ENCODE measurements at places on chromosomes 12 and 14.

DNA sequence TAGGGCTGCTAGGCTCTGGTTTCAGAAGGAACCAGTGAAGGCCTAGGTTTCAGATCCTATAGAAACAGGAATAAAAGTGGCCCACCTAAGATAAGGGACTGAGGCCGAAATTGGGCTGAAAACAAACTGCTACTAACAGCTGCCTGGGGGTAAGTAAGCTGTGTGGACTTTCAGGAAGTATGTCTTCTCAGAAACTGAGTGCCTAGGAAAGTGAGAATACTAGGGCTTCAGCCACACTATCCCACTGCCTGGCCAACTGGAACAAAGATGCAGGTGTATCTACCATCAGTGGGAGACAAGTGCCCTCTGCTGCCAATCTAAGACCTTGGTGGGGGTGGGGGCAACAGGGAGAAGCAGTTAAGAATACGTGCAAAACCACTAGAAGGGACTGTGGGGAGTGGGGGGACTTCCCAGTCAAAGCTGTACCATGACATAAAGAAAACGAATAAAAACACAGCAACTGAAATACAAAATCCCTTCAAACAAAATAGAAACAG is 82.5 kb downstream of the MED13L start:
- DNase-seq = peak; percentile 7

DNA sequence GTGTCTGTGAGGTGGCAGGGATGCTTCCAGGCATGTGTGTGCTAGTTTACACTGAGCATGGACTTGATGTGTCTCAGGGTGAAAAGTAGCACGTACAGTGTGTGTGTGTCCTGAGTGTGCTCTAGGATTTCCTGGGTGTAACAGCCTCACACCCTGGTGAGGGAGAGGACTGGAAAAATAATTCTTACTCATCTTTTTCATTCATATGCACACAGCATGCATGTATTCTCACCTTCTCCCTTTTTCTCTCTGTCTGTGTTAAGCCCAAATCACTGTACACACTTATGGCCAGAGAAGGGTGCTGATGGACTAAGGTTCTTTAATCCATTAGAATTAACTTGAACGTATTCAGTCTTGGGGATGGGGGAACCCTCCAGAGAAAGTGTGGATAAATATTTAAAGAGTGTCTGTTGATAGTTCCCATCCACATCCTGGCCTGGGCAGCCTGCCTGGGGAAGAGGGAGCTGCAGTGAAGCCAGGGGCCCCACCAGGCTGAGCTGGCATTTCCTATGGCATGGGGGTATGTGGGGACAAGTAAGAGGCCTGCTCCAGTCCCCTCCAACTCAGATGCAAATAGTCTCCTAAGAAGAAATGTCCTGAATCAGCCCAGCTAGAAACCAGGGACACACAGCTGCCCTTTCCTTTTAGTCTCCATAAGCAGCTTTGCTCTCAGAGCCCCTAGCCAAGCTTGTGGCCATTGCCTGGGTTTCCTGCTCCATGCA is 1.1 kb upstream of the HOXC8 start:
- DNase-seq = no peak

GRCh38 chr12:58186914-58187313 is 245.5 kb downstream of the ATP23 start:
- DNase-seq = no peak

DNA sequence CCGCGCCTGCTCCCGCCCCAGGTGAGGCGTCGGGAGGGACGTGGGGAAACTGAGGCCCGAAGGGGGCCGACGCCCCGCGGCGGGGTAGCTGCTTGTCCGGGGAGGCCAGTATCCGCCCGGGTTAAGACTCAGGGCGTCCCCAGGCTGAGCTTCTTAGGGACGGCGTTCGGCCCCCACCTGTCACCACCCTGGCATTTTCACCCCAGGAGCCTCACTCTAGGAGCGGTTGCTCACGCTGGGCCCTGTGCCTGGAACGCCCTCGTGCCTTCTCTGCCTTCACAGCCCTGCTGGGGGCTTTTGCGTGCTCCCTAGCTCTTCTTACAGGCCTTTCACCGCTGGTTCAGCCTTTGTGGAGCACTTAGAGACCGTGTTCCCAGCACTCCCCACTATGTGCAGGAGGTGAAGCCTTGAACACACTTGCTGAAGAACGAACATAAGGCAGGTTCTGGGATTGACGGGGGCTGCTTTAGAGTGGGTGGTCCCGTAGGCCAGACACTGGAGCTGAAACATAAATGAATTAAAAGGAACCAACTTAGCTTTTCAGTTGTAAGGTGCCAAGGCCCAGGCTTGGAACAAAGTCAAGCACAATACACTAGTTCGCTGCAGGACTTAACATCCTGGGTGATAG is 601 bp downstream of the ZNF839 start:
- DNase-seq = peak; percentile 8

DNA sequence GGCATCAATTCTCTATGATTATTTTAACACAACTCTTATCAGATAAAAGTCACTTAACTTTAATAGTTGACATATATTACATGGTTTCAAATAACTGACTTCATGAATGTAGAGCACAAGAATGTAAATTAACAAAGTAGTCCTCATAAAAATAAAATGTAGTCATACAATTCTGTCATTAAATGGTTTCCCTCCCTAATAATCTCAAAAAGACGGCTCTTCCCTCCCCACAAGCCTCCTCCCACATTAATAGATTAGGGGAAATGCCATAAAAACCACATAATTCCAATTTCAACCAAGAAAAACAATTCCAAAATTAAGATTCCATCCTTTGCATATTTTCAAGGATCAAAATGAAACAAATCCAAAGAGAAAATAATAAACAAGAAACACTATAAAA is 36.7 kb downstream of the SPTLC2 start:
- DNase-seq = no peak

GRCh38 chr12:6774499-6775062 is 2.3 kb downstream of the LAG3 start:
- DNase-seq = no peak

DNA sequence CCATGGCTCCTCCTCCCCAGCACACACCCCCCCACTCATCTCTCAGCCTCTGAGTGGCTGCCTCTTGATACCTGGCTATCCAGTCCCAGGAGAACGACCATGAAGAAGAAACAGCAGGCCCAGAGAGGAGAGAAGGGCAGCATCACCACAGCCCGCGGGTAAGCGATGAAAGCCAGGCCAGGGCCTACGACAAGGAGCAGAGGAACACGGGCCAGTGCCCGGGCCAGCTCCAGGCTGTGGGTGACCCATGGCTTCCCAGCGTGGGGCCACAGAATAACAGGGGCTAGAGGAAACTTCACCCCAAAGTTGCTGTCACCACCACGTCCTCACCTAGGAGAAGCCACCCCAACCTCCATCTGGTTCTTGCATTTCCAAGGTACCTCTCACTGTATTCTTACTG is 10.4 kb upstream of the SLC6A12 start:
- DNase-seq = no peak

GRCh38 chr12:2334689-2335088 is 281.9 kb downstream of the CACNA1C start:
- no peak for DNase-seq

GRCh38 chr12:53670308-53670707 is 5.6 kb downstream of the ATP5MC2 start:
- DNase-seq = no peak

DNA sequence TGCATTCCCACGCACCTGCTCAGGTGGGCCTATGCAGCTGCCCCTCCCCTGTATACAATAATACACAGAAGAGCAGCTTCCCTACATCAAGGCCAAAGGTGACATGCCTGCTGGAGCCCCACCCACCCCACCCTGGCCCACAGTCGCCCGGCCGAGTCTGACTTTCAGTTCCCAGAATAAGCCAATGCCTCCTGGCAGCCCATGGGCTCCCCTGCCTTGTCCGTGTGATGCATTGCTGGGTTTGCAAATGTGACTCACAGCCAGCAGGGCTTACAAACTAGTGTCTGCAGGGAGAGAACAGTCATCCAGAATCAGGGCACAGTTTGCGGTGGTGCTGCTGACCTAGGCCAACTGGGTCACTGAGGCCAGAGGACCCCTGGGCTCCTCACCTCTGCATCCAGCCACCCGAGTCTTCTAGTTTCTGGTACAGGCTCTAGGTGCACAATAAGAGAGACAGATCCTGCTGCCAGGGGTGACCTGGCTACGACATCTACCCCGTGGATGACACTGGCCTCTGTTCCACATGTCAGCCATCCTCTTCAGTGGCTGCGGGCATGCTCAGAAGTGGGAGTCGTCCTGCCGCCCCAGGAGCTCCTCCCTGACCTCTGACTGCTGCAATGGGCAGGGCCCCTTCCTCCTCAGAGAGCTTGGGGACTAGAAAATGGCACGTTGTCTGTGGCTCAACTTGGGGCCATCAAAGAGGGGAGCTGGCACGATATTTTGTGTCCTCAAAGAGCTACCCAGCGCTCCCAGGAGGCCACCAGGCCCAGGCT is 84.5 kb downstream of the CHGA start:
- no peak for DNase-seq

GRCh38 chr14:32364941-32365340 is 35.8 kb downstream of the AKAP6 start:
- no peak for DNase-seq

Measured in GM18507 (cell line).